MG63 (cell line): ENCODE measurements at places on chromosomes 4 and X.
A peak's percentile ranks its signal among the peaks of the same experiment; 100 is the strongest.

GRCh38 chrX:37078434-37078703 is 70.2 kb downstream of the FAM47C start:
- no peak for DNase-seq

GRCh38 chrX:16076834-16077233 is 46.5 kb upstream of the GRPR start:
- no peak for DNase-seq

DNA sequence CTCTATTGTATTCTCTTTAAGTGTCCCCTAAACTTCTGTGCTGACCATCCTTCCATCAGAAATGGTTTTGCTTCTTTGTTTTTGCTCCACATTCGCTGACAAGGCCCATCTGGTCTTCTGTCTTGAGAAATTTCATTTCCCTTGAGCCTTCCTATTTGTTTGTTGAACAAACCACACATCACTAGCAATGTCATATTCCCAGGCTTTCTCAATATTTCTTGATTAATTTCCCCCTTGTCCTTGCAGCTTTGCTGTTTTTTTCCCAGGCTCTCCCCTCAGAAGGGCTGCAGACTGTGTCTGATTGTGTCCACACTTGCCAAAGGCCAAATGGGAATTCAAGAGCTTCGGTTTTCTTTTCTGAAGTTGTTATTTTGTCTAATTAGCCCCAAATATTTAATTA is 158.9 kb downstream of the MID1IP1 start:
- DNase-seq = no peak

DNA sequence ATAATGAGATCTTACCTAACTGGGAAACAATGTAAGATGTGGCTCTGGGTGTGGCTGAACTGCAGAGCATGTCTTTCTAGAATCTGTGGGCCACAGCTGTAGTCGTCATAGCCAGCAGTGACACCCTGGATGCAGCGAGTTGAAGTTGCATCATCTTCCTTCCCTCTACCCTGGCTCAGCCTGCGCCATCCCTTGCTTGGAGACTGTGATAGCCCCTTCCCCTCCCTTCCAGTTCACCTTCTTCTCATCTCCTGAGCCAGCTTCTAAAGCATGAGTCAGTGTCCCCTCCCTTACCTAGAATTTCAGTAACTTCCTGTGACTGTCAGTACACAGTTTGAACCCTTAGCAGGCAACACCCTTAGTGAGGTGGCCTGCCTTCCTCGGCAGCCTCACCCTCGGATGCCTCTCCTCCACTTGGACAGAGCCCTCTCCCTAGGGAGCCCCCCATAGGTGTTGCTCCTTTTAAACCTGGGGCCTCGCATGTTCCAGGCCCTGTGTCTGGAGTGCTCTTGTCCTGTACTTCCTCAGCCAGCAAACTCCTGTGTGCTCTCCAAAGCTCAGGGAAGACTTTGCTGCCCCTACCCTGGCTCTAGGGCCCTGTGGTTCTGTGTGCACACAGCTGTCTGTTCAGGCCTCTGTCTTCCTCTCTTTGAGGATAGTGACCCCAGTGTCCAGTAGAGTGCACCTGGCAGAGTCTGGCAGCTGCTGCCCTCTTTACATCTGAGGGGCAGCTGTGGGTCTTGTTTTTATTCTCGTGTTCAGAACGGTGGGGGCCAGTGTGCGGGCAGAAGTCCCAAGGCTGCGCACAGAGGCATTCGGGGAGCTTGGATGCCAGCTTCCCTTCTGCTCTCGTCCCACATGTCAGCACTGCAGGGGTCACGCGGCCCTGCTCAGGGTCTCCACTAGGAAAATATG is 43.7 kb upstream of the TADA2B start:
- DNase-seq = no peak

GRCh38 chr4:129966175-129966574 is 870.2 kb downstream of the C4orf33 start:
- no peak for DNase-seq

GRCh38 chr4:69522554-69522953 is 26.8 kb upstream of the UGT2B4 start:
- no peak for DNase-seq

GRCh38 chr4:180541678-180542077 is 1701.5 kb upstream of the TENM3 start:
- DNase-seq = no peak

GRCh38 chr4:187006189-187006618 is 282.5 kb upstream of the FAT1 start:
- no peak for DNase-seq

- no peak for DNase-seq
These were observed 1679.2 kb upstream of the TENM3 start for GRCh38 chr4:180564026-180564425.

DNA sequence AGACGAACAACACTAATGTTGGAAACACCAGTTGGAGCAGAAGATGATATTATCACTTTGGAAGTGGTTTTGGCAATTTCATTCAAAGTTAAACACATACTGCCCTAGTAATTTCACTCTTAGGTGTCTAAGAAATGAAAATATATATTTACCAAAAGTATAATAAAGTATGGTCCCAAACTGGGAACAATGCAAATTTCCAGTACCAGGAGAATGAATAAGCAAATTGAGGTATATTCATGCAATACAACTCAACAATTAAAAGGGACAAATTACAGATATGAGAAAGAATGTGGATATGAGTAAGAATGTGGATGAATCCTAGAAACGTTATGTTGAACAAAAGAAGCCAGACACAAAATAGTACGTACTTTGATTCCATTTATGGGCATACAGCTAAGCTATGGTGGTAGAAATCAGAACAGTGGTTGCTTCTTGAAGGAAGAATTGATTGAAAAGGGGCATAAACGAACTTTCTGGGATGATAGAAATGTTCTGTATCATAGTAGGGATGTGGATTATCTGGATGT is 10.0 kb downstream of the ELMOD2 start:
- no peak for DNase-seq

DNA sequence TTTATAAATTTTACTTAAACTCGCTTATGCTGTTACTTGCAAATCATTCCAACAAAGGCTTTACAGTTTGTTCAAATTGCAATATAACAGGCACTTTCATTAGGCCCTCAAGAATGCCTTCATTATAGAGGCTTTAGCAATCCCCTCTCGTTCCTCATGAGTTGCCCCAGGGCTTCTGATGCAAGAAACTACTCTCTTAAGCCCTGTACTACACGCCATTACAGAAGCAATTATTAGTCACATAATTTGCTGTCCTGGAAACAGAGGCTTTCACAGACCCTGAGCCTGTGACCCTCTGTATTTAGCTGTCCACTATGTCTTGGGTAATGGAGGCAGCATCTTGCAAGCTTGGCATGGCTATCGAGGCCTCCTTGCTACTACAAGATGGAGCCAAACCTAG is 965.9 kb upstream of the DIAPH2 start:
- DNase-seq = no peak

DNA sequence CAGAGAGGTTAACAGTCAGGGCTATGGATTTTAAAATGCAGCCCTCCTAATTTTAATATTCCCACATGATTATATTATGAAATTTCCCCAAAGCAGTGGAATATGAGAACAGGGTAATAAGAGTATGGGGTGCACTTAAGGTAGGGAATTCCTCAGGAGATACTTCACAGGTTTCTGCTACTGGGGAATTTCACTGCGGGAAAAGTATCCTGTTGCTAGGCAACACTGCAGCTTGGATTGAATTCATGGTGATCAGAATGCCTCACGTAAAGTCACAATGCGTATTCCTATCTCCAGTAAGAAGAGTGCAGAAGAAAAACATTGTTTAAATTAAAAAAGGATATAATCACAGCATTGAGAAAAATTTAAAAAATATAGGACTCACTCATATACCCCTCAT is 398.1 kb upstream of the RPS6KA3 start:
- no peak for DNase-seq

- DNase-seq = no peak
These were observed 127.6 kb upstream of the HHIP start for GRCh38 chr4:144518181-144518895.

DNA sequence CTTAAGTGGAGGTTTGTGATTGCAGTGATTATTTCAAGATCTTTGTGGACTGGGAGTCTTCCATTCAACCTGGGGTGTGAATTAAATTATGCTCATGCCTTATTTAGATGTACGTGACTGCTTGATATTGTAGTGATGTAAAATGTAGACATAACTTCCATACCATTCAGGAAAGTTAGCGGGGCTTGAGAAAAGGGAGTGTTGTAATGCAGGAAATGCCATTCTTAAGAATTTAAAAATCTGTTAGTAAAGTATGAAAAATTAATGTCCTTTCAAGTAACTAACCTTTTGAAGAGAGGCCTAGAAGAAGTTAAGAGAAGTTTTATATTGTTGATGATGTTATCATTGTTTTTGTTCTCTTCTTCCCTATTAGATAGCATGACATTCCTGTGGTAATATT is 318.2 kb downstream of the CCSER1 start:
- DNase-seq = no peak

- DNase-seq = no peak
These were observed 159.6 kb upstream of the KLF3 start for GRCh38 chr4:38504396-38504715.

DNA sequence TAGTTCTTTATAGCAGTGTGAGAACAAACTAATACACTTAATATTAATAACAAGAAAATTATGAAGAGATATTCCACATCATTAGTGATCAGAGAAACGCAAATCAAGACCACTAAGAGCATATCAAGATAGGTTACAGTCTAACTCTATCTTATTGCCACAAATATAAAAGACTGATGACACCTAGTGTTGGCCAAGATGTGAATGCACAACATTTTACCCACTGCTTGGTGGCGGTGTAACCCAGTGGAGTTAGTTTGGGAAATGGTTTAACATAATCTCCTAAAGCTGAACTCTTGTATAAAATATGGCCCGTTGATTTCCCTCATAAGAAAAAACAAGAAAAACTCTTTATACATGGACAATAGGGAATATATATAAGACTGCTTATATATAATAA is 92.4 kb downstream of the SLITRK2 start:
- DNase-seq = no peak

DNA sequence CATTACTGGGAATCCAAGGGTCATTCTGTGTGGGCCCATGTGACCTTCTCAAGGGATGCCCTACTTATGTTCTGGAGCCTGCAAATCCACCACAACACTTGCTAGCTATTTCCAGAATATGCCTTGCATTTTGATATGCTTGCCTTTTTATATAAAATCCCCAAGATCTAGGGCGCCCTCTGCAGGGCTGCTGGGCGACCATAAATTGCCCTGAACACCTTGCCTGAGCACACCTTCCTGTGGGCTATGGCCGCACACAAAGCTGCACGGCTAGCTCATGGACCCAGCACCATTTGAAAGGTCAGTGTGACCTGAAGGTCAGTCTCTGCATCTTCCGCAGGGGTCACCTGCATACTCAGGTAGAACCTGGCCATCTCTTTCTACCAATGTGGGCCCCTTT is 311.7 kb downstream of the NLGN4X start:
- no peak for DNase-seq

GRCh38 chrX:1885116-1885515 is 270.3 kb downstream of the ASMT start:
- no peak for DNase-seq

GRCh38 chrX:23902419-23902818 is 5.3 kb downstream of the APOO start:
- DNase-seq = no peak

DNA sequence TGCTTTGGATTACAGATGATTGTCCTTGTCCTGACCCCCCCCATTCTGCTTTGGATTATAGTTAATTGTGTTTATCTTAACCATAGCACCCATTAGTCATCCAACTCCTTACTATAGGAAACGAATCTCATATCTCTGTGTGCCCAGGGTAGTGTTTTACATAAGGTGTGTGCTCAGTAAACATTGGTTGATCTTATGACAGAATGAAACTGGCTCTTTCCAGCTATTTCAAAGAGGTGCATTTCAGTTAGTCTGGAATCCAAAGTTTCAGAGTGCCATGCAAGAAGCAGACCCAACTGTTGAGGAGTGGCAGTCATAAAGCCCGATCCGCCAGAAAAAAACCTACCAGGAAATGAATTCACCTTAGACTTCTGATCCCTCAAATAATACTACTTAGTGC is 14.7 kb downstream of the TRIM2 start:
- no peak for DNase-seq

- no peak for DNase-seq
These were observed 32.1 kb downstream of the TAPT1 start for GRCh38 chr4:16194214-16194613.

GRCh38 chrX:112849016-112849415 is 8.4 kb upstream of the AMOT start:
- peak; percentile 43 for DNase-seq

- no peak for DNase-seq
These were observed 92.2 kb downstream of the GEMIN8 start for GRCh38 chrX:13937370-13938050.

DNA sequence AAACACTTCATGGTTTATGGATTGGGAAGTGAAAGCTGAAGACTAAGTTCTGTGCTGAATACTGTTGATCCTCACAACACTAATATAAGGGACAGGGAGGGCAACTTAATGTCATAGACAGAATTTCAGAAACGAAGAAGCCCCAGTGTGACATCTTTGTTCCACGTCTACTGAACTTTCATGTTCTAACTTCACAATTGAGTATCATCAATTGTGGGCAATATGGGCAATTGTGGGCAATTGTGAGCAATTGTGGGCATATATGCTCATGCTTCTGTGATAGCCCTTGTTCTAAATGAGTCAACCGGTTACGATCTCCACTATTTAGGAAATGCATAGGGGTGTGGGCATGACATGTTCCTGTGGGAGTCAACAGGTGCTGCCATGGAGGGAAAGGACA is 33.7 kb downstream of the CYBB start:
- DNase-seq = no peak

DNA sequence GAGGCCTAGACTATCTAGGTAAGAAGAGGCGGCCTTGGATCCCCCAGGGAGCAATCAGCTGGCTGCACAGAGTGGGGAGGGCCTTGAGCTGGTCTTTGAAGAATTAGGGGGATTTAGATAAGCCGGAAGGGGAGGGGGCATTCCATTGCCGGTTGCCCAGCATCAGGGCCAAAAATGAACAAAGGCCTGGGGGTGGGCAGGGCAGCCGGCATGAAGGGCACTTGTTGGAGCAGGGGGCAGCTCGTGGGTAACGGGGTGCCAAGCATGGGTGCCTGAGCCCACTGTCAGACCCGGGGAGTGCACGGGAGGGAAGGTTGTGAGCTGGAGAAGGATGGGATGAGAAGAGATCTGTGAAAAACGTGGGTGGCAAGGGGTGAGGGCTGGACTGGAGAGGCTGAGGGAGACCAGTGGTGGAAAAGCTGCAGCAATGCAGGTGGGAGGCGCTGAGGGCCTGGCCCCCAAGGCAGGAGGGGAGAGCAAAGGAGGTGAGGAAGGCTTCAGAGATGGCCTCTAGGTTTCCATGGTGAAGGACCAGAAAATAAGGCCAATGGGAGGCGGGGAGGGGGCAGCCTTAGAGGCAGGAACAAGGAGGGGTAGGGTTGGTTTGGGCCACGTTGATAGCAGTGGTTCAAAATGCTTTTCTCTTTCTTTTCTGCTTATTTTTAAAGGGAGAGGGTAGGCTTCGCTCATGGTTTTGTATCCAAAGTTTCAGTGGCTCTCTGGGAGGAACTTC is 8.6 kb downstream of the KLF3 start:
- DNase-seq = no peak

GRCh38 chr4:85050736-85051135 is 84.2 kb upstream of the WDFY3 start:
- DNase-seq = no peak

- DNase-seq = no peak
These were observed 3.3 kb upstream of the HAUS3 start for GRCh38 chr4:2245057-2245786.
